ENCODE measurements at places on chromosomes 12 and 14. TPM values are rescaled to one million over a fixed set of nuclear protein-coding genes. Genes with fewer than 3 reads are reported as not detected.

DNA sequence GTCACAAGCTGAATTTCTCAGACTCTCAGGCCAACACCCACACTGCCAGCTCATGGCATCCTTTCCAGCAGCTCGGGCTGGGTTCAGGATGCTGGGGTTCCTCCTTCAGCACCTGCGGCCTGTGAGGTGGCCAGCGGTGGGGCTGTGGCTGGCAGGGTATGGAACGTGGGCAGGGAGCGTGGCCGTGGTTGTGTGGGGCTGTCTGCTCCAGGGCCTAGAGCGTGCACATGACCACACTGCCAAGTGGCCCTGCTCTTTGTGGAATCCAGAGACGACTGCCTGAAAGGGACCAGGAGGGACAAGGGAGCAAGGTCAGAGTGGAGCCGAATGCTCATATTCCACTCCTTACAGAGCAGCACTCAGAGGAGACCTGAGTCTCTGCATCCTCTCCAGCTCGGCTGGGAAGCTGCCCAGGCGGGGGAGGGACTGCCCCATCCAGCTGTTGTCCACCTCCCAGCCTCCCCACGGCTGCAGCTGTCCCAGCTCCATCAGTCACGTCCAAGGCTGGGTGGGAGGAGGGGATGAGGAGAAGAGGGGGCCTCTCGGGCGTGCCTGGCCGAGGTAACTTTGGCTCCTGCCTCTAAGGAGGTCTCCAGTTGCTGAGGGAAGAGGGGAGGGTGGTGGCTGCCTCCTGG is 71.3 kb downstream of the TSPAN9 start:
- no peak for DNase-seq

GRCh38 chr12:15770581-15770980 is 18.6 kb downstream of the EPS8 start:
- no peak for DNase-seq

DNA sequence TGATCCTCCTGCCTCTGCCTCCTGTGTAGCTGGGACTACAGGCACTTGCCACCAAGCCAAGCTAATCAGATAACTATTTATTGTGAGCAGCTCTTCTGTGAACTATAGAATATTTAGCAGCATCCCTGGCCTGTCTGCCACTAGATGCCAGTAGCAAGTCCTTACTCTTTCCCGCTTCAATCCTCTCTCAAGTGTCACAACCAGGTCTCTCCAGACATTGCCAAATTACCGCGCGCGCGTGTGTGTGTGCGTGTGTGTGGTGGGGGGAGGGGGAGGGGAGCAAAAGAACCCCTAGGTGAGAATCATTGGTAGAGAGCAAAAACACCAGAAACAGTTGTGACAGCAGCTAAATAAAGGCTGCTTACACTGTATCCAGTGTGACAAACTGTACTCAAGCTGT is 49.9 kb downstream of the PPP2R5E start:
- DNase-seq, result no peak

DNA sequence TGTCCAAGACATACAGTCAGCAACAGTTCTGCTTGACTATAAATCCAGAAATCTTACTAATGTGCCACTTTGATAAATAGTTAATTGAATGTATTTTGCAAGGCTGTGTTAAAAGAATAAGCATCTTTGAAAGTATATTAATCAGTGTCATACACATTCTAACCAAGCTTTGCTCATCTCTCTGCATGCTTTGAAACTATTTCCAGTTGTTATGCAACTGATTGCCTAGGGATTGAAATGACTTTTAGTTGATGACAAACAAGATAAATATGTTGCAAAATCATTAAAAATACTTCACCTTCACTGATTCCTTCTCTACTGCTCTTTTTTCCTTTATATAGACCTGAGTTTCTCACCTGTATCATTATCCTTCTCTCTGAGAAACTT is 91.3 kb downstream of the AEBP2 start:
- no peak for DNase-seq

DNA sequence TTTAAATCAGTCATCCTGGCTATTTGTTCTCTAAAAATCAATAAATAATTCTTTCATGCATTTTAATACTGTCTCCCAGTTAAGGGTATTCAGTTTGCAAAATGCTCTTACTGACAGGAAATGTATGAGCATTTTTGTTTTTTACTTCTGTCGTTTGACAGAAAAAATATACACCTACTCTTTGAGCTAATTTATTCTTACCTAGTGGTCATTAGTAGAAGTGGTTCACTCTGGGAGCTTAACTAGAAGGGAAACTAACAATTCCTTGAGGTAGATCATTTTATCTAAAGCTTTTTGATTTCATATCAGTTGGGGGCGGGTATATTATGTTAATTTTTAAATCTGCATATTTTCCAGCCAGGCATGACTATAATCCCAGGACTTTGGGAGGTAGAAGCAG is 33.8 kb upstream of the PAPLN start:
- DNase-seq, result no peak

- DNase-seq, result peak; percentile 66
Measured at GRCh38 chr12:56221232-56221756, 428 bp downstream of the RNF41 start.

- DNase-seq, result no peak
Measured at GRCh38 chr14:20969336-20969735, 14.0 kb downstream of the RNASE2 start.

DNA sequence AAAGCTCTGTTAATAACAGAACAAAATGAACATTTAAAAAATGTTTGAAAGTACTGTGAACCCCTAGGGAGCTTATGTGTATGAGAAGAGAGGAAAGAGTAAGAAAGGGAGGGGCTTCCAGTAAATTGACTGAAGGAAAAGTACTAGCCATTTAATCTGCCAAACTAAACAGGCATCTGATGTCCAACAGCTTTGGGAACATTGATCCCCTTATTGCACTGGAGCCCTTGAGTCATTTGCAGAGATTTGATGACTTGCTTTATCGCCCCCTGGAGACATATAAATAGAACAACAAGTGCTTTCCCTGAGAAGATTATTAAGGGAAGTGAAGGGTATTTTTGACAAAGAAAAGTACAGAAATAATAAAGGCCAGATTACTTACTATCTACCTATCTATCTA is 319.3 kb upstream of the NOVA1 start:
- DNase-seq, result no peak

DNA sequence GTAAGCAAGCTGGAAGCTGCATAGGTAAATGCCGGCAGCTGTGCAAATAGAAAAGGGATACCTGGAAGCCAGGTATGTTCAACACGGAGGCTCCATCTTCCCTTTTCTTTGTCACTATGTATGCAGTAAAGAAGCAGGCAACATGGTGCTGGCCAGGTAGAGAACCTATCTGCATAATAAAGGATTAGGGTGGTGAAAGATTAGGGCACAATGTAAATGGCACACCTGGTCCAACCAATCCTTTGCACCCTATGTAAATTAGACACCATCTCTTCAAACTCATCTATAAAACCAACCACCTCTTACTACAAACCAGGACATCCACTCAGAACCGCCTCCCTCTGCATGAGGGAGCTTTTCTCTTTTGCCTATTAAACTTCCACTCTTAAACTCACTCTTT is 32.3 kb downstream of the RPS29 start:
- no peak for DNase-seq

- DNase-seq, result no peak
Measured at GRCh38 chr14:72740966-72741825, 152.7 kb downstream of the DPF3 start.

- DNase-seq, result no peak
Measured at GRCh38 chr14:73895939-73896338, 9.3 kb downstream of the ZNF410 start.

- DNase-seq, result peak; percentile 90
Measured at GRCh38 chr12:56565510-56566101, 44.0 kb downstream of the RBMS2 start.

- no peak for DNase-seq
Measured at GRCh38 chr12:125634813-125635212, 569.6 kb downstream of the AACS start.

Gene SLC39A5
- total RNA-seq, result not detected

Gene ASIC1
- 1.2 TPM for total RNA-seq

Gene AKAP5
- 0.27 TPM for total RNA-seq

Gene CACNA1C
- 99.2 TPM for total RNA-seq

Gene TSFM
- total RNA-seq, result 38.1 TPM

Gene SRRM4
- 0.13 TPM for total RNA-seq
